Stomach (tissue), 19 donors: ENCODE measurements at places on chromosomes 3 and 15. TPM values are rescaled to one million over a fixed set of nuclear protein-coding genes. Genes with fewer than 3 reads are reported as not detected.

Gene SEC22C
- polyA plus RNA-seq: 31.5 TPM

Gene GRAMD1C
- polyA plus RNA-seq: 3.9 TPM

Gene FEZF2
- not detected for polyA plus RNA-seq

Gene LSAMP
- polyA plus RNA-seq: 1.7 TPM

Gene MORC1
- polyA plus RNA-seq: not detected

Gene UBAP1L
- polyA plus RNA-seq: 4.0 TPM

Gene LMOD3
- polyA plus RNA-seq: 0.18 TPM

Gene GOLGA6B
- polyA plus RNA-seq: not detected

Gene GOLGA6L10
- polyA plus RNA-seq: 2.1 TPM

Gene BFSP2
- polyA plus RNA-seq: 1.4 TPM

Gene WHAMM
- polyA plus RNA-seq: 4.1 TPM

Gene FES
- polyA plus RNA-seq: 8.0 TPM

Gene ADGRG7
- polyA plus RNA-seq: not detected

Gene ITPKA
- 3.0 TPM for polyA plus RNA-seq
